ENCODE measurements at places on chromosomes 3 and 15. TPM values are rescaled to one million over a fixed set of nuclear protein-coding genes. Genes with fewer than 3 reads are reported as not detected.

DNA sequence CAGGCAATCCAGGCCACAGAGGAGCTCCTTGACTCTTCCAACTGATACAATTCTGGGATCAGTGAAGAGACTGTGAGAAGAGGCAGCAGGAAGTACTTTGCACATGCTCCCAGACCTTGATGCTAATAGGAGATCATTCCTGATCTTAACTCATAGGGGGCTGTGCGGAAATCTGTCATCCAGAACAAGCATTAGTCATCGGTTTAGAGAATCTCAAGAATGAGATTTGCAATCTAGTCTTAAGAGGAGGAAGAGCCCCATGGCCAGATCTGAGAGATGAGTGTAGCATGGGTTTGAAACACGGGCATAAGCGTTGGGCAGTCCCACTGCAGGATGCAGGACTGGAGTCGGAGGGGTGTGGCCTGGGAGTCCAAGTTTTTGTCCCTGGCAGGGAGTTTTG is 1081.1 kb downstream of the NAALADL2 start:
- DNase-seq: no peak

Gene ABHD17C
- 35.1 TPM for polyA plus RNA-seq

- no peak for DNase-seq
These were observed 1.2 kb downstream of the EIF1B start for GRCh38 chr3:40310705-40311104.

Gene HACD2
- 45.7 TPM for polyA plus RNA-seq

GRCh38 chr3:50570508-50571279 is 1.4 kb downstream of the HEMK1 start:
- no peak for DNase-seq

DNA sequence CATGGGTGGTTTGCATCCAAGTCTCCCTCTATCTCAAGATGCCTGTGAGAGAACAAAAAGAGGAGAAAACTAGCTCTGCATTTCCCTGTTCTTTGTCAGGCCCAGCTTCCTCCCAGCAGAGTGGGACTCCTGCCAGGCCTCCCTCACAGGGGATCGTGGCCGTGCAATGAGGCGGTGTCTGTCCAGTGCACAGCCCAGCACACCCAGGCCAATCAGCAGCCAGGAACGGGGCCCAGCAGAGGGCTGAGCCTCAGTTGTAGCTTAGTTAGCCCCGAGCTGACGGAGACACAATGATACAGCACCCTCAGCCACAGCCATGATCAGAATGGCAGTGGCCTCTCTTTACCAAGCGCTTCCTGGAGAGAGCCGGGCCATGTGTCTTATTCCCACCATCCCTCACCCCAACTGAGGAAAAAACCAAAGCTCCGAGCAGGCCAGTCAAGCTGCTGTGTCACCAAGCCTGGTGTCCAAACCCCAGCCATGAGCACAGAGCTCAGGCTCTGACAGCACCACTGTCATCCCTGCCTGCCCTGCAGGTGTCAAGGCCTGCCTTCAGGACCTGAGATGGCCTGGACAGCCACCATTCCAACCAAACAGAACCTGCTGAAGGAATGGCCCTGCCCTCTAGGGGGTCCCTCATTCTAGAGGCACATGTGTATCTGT is 71.1 kb downstream of the DNAJB8 start:
- DNase-seq: no peak

Data from left renal cortex interstitium (tissue), 4 donors.